ENCODE measurements at places on chromosomes 5 and 9.
A peak's percentile ranks its signal among the peaks of the same experiment; 100 is the strongest.

- DNase-seq: no peak
Observed at GRCh38 chr5:93704996-93705395, 36.4 kb downstream of the POU5F2 start.

DNA sequence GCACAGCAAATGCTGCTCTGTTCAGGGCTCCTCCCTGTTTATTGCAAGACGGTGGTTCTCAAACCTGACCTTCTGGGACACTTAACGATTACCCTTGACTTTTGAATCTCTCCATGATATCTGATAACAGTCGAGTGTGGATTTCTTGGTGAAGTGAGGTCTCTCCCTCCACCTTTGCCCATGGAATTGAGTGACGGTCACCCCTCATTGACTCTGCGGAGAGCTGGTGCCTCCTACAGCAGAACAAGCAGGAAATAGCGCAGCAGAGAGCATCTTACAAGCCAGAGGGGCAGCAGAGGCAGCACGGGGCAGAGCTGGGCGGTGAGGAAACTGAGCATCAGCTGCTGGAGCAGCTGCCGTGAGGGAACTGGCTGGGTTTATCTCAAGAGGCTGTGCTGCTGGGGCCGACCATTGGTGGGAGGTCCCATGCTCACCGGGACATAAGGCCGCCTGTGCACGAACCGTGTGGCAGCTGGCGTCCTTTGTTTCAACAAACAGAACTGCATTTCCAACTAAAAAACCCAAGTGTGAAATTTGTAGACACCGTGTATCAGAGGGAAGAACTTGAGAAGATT is 189.8 kb downstream of the MTRR start:
- DNase-seq: no peak

DNA sequence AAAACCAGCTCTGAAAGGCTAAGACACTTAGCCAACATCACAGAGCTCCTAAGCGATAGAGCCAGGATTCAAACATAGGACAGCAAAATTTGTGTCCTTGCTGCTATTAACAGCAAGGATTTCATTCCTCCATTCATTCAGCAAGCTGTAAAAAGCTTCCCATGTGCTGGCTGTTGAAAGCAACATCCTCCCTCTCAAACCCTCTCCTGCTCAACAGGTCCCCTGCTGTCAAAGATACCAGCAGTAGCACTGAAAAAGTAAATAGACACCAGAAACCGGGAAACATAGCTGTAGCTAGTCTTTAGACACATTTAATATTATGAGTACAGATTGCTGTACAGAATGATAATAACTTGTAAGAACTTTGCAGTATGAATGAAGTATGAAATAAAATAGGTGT is 52.6 kb upstream of the ADAMTSL1 start:
- no peak for DNase-seq

DNA sequence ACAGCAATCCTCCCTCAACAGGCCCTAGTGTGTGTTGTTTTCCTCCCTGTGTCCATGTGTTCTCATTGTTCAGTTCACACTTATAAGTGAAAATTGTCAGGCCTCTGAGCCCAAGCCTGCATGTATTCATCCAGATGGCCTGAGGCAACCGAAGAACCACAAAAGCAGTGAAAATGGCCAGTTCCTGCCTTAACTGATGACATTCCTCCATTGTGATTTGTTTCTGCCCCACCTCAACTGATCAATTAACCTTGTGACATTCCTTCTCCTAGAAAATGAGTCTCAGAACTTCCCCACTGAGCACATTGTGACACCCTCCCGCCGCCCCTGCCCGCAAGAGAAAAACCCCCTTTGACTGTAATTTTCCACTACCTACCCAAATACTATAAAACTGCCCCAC is 17.4 kb upstream of the TRPC7 start:
- no peak for DNase-seq

GRCh38 chr9:137791947-137792346 is 85.6 kb upstream of the CACNA1B start:
- no peak for DNase-seq

DNA sequence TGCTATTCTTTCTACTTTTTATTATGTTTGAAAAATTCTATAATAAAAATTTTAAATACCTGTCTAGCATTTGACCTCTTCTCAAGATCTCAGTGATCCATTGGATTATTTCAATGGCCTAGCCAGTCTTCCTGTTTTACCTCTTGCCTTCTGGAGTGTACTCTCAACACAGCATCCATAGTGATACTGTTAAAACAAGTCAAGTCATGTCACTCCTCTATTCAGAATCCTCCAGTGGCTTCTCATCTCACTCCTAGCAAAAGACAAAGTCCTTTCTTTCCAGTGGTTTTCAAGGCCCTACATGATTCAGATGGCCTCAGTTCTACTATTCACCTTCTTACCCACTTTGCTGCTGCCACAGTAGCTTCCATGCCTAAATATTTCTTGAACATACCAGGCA is 1.8 kb downstream of the MARVELD2 start:
- no peak for DNase-seq

GRCh38 chr9:87849144-87849758 is 33.4 kb upstream of the SPATA31E1 start:
- no peak for DNase-seq

DNA sequence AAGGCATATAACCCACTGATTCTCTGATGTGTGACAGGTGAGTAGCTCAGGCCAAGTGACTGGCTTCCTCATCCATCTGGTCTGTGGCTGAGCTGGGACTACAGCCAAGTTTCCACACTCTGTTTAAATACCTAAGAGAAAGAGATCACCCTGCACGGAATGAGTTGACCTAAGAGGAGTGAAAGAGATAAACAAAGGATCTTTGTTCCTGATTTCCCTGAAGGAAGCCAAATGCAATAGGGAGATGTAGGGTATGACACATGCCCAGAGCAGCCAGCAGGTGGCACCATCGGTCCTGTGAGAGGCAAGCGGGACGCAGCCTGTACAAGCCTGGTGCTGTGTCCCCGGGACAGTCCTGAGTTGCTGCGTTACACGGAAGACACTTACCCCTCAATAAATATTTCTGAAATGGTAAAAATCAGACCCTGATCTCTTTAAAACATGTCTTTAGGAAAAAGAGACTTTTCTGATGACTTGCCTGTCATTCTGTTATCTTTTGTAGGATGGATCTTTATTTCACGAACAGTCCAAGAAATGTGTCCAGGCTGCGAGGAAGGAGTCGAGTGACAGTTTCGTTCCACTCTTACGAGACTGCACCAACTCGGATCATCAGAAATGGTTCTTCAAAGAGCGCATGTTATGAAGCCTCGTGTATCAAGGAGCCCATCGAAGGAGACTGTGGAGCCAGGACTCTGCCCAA is 41.1 kb downstream of the GALNT12 start:
- DNase-seq: peak; percentile 89

- DNase-seq: no peak
Observed at GRCh38 chr9:29208670-29209069, 1635.4 kb upstream of the C9orf72 start.
